ENCODE measurements at places on chromosomes 3 and 15.

DNA sequence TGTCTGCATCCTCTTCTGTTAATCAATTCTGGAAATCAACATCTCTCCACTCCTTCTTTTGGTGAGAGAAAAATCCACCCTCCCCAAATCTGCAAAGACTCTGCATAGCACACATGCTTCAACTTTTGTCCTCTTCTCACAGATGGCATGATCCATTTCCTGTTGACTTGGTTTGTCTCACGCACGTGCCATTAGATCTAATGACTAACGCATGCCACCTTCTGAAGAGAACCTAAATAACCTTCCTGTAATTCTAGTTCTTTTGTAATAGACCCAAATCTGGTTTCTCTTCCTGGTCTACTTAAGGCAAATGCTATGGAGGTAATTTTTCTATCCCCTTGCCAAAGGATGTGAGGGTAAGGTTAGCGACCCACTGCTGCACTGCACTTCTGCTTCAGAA, 51.0 kb upstream of the ATOSA start:
- H3K27ac ChIP-seq: no peak overlapping the region
- no peaks in the 10 kb centered on the region for H3K36me3 ChIP-seq
- H3K27me3 ChIP-seq: no peaks in the 10 kb centered on the region
- DNase-seq: no peak

DNA sequence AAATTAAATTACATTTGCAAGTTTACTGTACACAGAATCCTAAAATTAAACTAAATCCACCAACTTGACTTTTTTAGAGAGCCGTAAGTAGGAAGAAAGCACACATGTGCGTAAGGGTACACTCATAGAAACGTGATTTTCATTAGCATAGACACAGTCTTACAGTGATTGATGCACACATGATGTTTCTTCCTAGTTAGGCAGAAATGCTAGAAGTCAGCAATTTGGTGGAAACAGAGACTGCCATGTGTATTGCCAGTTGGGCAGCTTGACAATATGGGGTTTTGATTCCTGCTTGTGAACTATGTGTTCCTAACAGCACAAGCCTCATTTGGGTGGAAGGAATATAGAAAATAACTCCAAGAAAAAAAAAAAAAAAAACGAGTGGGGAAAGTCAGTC, 878.5 kb downstream of the ROBO1 start:
- no peaks in the 10 kb centered on the region for H3K27me3 ChIP-seq
- H3K4me3 ChIP-seq: no peak overlapping the region
- no peaks in the 10 kb centered on the region for H3K36me3 ChIP-seq

DNA sequence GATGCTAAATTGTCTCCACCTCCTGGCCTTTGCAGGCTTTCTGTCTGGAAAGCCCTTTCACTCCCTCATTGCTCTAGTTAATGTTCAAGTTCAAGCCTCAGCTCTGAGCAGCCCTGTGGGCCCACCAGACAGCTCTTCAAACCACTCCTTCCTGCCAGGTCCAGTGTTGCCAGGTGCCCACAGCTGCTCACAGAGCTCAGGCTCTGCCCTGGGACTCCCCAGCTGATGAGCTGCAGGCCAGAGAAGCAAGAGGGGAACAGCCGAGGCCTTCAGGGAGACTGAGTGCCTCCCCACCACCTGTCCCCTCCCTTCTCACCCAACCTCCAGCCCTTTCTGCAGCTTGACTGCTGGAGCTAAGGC, 1.3 kb upstream of the ZBTB47 start:
- no peaks in the 10 kb centered on the region for H3K27me3 ChIP-seq
- H3K4me1 ChIP-seq: peaks cover 24% of the 10 kb centered on the region
- no peaks in the 10 kb centered on the region for H3K36me3 ChIP-seq
- H3K4me3 ChIP-seq: peak overlapping the region; percentile 88
- H3K27ac ChIP-seq: peak overlapping the region; percentile 96

GRCh38 chr15:96171853-96172296, 158.6 kb upstream of the NR2F2 start:
- no peak overlapping the region for H3K27ac ChIP-seq
- DNase-seq: no peak
- no peak overlapping the region for H3K4me3 ChIP-seq
- H3K27me3 ChIP-seq: no peaks in the 10 kb centered on the region

- H3K27me3 ChIP-seq: no peaks in the 10 kb centered on the region
- H3K4me3 ChIP-seq: no peak overlapping the region
- peaks cover 9% of the 10 kb centered on the region for H3K36me3 ChIP-seq
- H3K27ac ChIP-seq: no peak overlapping the region
These were observed 78.7 kb upstream of the TTBK2 start for GRCh38 chr15:42999201-42999779.

DNA sequence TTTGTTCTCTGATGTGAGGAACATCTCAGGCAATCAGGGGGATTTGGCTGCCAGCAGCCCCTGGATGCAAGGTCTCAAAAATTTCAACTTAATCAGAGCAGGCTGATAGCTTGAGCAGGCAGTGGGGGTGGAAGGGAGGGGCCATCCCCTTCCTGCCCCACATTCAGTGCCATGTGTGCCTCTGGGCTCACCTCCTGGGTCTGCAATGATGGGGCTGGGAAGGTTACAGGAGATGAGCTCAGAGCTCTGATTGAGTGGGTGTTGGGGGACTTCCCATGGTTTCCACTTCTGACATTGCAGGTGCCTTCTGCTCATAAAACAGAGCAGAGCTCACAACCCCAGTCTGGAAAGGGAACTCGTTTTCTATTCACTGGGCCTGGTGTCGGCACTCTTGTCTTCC, 37.0 kb downstream of the PARP16 start:
- no peaks in the 10 kb centered on the region for H3K4me1 ChIP-seq
- no peak overlapping the region for H3K4me3 ChIP-seq
- H3K27ac ChIP-seq: no peak overlapping the region

- H3K4me3 ChIP-seq: no peak overlapping the region
- no peak overlapping the region for H3K27ac ChIP-seq
- DNase-seq: no peak
- H3K4me1 ChIP-seq: no peaks in the 10 kb centered on the region
These were observed 18.0 kb downstream of the SLC41A3 start for GRCh38 chr3:126065876-126066275.
